Bladder microvascular endothelial cell (primary cell): ENCODE measurements at places on chromosomes 16 and 17. TPM values are rescaled to one million over a fixed set of nuclear protein-coding genes. Genes with fewer than 3 reads are reported as not detected.

The PRRT2 gene
- total RNA-seq, result 0.25 TPM in 1 of 2 replicates, not detected in the other

The KRT33B gene
- not detected in 2 replicates for total RNA-seq

The CRHR1 gene
- not detected in 2 replicates for total RNA-seq

The RAP1GAP2 gene
- 1.3 and 1.9 TPM in 2 replicates for total RNA-seq

The KRTAP3-2 gene
- 0.16 TPM in 1 of 2 replicates, not detected in the other for total RNA-seq

The SLFN13 gene
- total RNA-seq, result 2.6 and 6.2 TPM in 2 replicates

The TEX19 gene
- total RNA-seq, result not detected in 2 replicates

The MYH8 gene
- not detected in 2 replicates for total RNA-seq

The CHD9NB gene
- total RNA-seq, result 0.97 and 1.5 TPM in 2 replicates

The FOXN1 gene
- total RNA-seq, result not detected in 2 replicates

The FN3K gene
- total RNA-seq, result 3.7 and 10.8 TPM in 2 replicates

The TBC1D16 gene
- total RNA-seq, result 15.1 and 54.9 TPM in 2 replicates
